AG09309 (cell line): ENCODE measurements at places on chromosomes 4 and X.

DNA sequence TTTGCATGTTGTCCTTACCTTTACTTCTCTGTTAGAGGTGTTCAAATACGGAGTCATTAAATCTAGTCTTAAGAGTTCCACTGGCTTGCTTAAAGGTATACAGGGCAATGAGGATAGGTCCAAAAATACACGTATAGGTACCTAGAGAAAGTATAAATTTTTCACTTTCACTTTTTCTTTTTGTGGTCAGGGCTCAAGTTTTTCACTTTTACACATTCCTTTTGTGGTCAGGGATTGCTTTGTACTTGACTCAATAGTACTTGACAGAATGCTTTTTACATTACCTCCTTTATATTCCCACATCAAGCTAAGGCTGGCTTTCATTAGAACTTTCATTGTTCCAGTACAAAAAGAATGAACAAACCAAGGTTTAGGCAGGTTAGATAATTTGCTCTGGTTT lies 21.7 kb downstream of the TMEM184C start:
- DNase-seq: no peak

DNA sequence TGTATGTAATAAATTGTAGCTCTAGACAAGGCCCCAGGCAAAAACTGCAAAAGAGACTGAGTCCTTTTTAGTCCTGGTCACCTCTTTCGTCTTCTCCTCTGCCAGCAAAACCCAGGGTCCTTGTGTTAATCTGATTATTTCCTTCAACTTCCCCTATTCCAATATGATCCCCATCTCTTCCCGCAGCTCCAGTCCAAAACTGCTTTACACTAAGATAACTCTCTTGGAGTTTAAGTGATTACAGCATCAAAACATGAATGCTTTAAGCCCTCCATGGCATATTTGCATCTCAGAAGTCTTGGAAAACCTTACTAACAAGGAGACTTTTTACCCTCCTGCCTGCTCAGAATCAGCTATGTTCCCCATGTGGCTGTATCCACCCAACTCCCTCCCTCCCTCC lies 59.3 kb downstream of the MAGEA1 start:
- no peak for DNase-seq

- DNase-seq: no peak
Measured at GRCh38 chrX:13179100-13179499, 134.7 kb upstream of the FAM9C start.

DNA sequence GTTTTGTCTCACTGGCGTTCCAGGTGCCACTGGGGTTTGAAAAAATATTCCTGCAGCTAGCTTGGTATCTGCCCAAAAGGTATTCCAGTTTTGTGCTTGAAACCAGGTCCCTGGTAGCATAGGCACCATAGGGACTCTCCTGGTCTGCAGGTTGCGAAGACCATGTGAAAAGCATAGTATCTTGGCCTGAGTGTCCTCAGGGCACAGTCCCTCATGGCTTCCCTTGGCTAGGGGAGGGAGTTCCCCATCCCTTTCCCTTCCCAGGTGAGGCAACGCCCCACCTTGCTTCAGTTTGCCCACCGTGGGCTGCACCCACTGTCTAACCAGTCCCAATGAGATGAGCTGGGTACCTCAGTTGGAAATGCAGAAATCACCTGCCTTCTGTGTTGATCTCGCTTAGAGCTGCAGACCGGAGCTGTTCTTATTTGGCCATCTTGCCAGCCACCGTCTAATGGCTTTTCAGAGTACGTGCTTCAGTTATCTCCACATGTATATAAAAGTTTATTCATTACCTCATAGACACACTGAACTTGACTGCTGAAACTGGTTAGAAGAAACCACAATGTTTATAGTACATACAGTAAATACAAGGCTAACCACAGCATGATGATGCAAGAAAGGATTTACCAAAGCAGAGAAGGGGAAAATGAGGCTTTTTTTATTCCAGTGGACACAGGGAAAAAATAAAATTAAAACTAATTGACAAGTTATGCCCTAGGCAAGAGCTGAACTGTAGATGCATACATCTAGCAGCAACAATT lies 10.6 kb downstream of the PBDC1 start:
- DNase-seq: peak; percentile 46

DNA sequence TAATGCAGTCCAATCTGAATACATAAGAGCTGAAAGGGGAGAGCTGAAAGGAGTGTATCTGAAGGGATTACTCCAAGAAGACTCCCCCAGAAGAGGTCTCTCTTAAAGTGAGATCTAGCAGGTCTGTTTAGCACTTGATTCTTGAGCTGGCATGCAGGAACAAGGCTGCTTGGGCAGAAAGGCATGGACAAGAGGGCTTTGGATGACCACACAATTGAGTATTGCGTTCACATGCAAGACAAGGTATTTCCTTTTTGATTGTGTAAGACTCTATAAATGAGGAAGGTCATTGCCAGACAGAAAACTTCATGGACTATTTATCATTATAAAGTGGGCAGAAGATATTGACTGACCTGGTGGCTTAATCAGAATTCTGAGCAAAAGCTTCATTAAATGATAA lies 145.5 kb upstream of the AFF2 start:
- no peak for DNase-seq

- DNase-seq: no peak
Measured at GRCh38 chr4:89703829-89704590, 133.0 kb downstream of the SNCA start.

DNA sequence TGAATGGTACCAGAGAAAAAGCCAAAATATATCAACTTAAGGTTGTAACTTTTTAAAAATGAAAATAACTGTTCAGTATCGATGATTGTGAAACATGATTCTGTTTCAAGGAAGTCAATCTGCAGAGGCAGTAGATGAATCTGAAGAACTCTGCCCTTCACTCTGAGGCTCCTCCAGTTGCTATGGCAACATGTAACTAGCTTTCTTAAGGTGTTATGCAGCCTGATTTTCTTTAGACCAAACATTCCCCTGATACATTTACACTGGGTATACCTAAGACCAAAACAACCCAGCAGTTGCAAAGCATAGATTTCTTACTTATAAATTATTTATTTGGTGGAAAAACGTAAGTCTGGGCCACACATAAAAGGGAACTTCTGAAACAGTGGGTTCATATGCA lies 133.6 kb upstream of the RASGEF1B start:
- DNase-seq: no peak

DNA sequence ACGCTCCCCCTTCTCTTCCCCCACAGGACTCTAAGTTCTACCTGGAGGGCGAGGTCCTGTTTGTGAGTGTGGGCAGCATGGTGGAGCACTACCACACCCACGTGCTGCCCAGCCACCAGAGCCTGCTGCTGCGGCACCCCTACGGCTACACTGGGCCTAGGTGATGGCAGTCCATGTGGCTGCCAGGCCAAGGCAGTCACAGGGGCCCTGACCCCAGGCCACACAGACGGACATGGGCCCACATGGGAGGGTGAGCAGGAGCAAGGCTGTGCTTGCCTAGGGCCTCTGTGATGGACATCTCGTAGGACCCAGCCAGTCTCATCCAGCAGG lies 10.0 kb upstream of the ADD1 start:
- DNase-seq: no peak

GRCh38 chrX:3380603-3381002 lies 34.2 kb upstream of the MXRA5 start:
- DNase-seq: no peak

DNA sequence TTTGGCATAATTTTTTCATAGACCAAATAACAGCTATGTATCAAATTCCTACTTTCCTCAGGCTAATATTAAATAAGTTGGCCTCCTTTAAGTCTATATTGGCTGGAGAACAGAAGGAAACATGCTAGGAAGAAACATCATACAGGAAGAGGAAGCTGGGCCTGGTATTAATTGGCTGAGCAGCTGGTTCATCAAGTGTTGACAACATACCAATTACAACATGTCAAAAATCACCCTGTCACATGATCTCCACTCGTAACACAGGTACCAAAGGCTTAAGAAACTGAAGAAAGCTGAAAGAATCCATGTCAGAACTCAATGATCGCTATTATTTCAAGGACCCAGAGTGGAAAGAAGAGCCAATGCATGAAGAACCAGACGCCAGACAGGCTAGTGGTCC lies 10.5 kb downstream of the WDFY3 start:
- DNase-seq: no peak

DNA sequence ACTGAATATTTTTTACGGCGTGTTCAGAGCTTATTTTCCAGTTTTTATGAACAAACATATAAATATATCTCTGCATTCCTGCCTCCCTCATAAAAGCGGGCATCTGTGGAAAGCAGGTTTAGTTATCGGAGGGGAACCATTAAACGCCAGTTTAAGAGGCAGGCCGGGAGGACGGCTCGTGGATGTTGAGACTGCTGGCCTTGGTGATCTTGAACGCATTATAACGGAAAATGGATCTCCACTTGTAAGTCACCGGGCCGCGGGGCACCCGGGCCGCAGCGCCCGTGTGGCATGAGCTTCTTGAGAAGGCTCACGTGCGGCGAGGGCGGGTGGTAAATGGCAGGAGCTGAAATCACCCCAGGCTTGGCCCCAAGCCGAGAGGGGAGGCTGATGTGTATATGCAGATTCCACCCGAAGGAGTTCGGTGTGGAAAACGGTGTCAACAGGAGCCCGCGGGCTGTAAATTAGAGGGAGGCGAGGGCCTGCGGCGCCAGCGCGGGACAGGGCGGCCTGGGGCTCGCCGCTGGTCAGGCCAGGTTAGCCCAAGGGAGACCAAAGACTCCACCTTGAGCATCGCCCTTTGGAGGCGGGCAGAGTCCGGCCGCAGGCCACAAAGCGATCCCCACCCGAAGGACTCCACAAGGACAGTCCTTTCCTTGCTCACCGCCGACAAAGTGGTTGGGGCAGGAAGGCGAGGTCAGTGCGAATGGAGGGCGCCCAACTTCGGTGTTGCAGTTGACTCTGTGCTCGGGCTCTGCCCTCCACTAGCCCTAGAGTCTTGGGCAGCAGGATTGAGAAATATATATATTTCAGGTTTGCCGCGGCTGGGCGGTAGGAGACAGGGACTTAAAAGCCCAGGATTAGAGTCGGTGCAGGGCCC lies 1.3 kb upstream of the HAND2 start:
- no peak for DNase-seq

- DNase-seq: peak; percentile 31
Measured at GRCh38 chrX:11261260-11261659, 32.0 kb upstream of the AMELX start.

DNA sequence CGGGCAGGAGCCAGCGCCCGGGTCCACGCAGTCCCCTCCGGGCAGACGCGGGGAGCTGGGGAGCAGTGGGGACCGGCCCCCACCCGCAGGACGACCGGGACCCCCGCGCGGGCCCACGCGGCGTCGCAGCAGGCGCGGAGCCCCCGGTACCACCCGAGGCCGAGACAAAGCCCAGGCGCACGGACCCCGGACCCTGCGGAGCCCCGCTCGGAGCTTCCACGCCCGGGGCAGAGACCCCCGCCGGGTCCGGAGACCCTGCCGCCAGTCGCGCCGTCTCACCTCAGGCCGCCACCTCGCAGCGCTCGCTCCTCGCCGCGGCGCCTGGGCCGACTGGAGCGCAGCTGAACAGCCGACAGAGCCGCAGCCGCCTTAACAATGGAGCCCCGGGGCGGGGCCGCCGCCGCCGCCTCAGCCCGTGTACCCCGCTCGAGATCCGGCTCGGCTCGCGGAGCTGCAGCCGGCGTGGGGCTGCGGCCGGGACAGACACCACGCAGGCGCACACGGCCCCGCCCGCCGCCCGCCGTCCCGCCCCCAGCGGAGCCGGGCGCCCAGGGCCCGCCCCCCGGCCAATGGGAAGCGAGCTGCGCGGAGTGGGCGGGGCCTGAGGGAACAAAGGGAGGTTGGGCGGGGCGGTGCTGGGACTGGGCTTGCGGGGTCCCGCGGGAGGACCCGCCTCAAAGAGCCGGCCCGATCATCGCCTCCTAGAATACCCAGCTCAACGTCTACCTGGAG lies at the start of gene AFAP1:
TSS of gene AFAP1 (minus strand) at position 485 of the 732 bp plus-strand sequence. CDS start 67,783 bp downstream, outside the sequence.
- DNase-seq: no peak

GRCh38 chr4:165751882-165752281 lies 121.2 kb upstream of the TLL1 start:
- DNase-seq: no peak

GRCh38 chrX:119622356-119623232 lies 16.4 kb upstream of the NKRF start:
- DNase-seq: peak; percentile 29

DNA sequence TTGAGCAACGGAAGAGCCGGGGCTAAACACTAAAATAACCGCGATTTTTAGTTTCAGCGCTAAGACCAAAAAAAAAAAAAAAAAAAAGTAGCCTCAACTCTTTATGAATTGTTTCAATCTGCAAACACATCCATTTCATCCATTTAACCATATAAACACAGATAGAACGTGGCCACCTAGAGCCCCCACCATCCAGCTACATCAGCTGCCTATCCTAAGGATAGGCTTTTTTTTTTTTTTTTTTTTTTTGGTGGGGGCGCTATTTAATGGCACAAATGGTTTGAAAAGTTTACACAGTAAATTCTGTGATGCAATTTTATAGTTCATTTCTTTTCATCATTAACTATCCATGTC lies 492 bp upstream of the HDAC8 start:
- no peak for DNase-seq

GRCh38 chr4:10124167-10124930 lies 7.8 kb upstream of the WDR1 start:
- no peak for DNase-seq

- no peak for DNase-seq
Measured at GRCh38 chr4:106261980-106262379, 54.0 kb downstream of the TBCK start.
